Kidney (tissue), 22 donors: ENCODE measurements at places on chromosomes 2 and 18.

DNA sequence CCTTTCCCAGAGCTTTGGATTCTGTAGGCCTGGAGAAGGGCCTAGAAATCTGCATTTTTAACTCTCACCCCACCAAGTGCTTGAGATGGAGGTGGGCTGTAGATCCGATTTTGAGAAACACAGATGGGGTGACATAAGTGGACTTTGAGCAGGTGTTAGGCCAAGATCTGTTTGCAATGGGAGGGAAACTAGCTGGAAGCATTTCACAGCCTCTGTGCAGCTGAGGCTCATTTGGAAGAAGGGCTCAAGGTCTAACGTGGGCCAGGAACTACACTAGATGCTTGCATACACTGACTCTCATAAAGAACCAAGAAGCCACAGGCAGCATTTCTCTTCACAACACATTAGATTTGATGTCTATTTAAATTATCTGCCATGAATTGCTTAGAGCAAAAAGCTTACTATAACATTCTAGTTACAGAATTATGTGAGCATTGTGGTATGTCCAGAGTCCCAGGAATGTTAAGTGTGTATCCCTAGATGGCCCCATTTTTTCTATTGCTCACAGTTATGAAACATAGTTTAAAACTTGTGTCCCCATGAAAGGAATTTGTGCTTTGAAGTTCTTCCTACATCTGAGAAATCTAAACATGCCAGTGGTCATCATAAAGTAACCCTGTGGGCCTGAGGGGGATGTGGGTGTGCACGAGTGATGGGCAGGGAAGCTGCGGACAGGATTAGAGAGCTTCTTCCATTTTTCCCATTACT lies 77.2 kb downstream of the CD28 start:
- DNase-seq, result no peak
- H3K27ac ChIP-seq, result no peak overlapping the region
- no peaks in the 10 kb centered on the region for H3K36me3 ChIP-seq
- no peak overlapping the region for H3K4me3 ChIP-seq
- no peaks in the 10 kb centered on the region for H3K4me1 ChIP-seq

GRCh38 chr2:174716785-174717184 lies 47.5 kb downstream of the CHRNA1 start:
- H3K4me3 ChIP-seq, result no peak overlapping the region
- no peaks in the 10 kb centered on the region for H3K27me3 ChIP-seq
- DNase-seq, result no peak
- H3K36me3 ChIP-seq, result no peaks in the 10 kb centered on the region
- no peak overlapping the region for H3K27ac ChIP-seq

DNA sequence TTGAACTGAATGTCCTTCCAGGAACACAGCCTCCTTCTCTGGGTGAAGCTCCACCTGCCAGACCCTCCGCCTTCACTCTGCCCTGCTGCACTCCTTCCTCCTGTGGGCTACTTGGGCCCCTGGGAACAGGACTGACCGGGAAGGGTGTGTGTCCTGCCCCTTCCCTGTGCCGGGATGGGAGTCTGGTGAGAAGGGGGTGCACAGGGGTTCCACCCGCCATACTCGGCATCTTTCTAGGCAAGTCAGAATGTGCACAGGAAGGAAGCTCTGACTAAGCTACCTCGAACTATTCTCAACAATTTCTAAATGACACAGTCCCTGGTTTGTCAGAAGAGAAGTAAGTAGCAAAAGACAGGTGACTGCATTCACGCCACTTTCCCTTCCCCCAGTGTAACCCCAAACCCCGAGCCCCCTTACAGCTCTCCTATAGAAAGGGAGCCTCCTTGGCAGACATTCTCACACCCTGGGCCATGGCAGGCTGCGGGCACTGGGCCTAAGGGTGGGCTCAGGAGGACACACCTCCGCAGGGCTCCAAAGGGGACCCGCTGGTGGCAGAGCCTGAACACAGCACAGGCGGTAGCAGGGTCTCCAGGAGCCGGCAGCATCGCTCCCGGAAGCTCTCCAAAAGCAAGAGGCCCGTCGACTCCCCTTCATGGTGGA lies 184.1 kb downstream of the HDAC4 start:
- no peak overlapping the region for H3K27ac ChIP-seq
- peaks cover 4% of the 10 kb centered on the region for H3K4me1 ChIP-seq
- no peak for DNase-seq
- no peaks in the 10 kb centered on the region for H3K36me3 ChIP-seq

GRCh38 chr2:177327009-177327408 lies 62.5 kb upstream of the NFE2L2 start:
- H3K4me3 ChIP-seq, result no peak overlapping the region
- H3K36me3 ChIP-seq, result no peaks in the 10 kb centered on the region
- no peak for DNase-seq
- H3K27me3 ChIP-seq, result no peaks in the 10 kb centered on the region
- H3K4me1 ChIP-seq, result peaks cover 12% of the 10 kb centered on the region

DNA sequence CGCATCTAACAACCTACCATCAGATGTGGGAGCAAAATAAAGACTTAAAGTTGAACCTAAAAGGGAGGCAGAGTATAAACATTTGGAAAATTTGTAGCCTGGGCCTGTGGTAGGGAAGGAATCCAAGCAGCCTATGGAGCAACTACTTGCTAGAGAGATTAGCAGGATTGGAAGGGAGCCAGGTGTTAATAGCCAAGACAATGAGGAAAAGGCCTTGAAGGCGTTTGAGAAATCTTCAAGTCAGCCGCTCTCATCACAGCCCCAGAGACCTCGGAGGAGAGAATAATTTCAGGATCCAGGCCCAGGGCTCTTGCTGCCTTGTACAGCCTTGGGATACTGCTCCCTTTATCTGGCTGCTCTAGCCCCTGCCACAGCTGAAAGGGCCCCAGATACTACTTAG lies 219.7 kb downstream of the THSD7B start:
- no peak overlapping the region for H3K4me3 ChIP-seq
- no peak overlapping the region for H3K27ac ChIP-seq
- H3K36me3 ChIP-seq, result no peaks in the 10 kb centered on the region
- no peak for DNase-seq
- H3K27me3 ChIP-seq, result no peaks in the 10 kb centered on the region

- no peak overlapping the region for H3K4me3 ChIP-seq
- no peaks in the 10 kb centered on the region for H3K27me3 ChIP-seq
- H3K27ac ChIP-seq, result no peak overlapping the region
- no peaks in the 10 kb centered on the region for H3K4me1 ChIP-seq
Measured at GRCh38 chr2:34656632-34657031, 1057.5 kb upstream of the FAM98A start.

DNA sequence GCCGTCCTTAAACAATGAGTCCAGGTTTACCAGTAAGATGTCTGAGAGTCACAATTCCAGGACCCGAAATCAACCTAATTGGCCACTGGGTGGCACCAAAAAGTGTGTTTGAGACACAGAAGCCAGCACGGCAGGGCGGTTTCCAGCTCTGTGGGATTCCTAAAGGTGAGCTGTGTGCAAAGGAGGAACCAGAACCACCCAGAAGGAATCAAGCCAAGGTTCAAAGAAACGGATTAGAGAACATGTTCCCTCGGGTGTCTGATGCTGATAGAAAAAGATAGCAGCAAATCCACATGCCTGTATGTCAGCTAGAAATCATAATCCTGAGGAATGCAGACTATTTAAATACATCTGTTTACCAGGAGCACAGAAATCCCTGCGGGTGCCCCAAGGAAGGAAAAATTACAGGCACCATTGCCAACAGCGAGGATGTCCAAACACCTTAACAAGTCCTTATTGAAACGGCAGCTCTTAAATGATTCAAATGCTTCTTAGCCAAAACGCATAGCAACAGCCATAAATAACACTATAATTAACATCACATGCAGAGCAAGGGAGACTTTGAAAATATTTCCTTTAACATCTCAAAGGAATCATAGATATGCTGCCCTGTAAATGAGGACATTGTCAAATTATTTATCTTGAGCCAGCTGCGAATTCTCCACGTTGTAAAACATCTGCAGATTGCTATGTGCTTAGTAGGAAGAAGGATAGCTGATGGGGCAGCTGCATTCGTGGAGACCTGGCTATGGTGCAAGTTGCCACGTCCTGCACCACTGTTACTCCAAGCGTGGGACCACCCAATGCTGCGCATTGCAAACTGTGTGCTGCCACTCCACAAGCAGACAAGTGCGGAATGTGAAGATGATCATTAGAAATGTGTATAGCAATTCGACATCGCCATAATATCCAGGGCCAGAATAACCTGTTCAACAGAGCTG lies 318.7 kb upstream of the NCKAP5 start:
- peak; percentile 65 for DNase-seq
- H3K36me3 ChIP-seq, result no peaks in the 10 kb centered on the region
- no peaks in the 10 kb centered on the region for H3K27me3 ChIP-seq
- no peak overlapping the region for H3K4me3 ChIP-seq

GRCh38 chr2:46392561-46393346 lies 86.6 kb upstream of the TMEM247 start:
- no peaks in the 10 kb centered on the region for H3K36me3 ChIP-seq
- H3K4me1 ChIP-seq, result no peaks in the 10 kb centered on the region
- DNase-seq, result no peak
- no peak overlapping the region for H3K27ac ChIP-seq
- no peak overlapping the region for H3K4me3 ChIP-seq

DNA sequence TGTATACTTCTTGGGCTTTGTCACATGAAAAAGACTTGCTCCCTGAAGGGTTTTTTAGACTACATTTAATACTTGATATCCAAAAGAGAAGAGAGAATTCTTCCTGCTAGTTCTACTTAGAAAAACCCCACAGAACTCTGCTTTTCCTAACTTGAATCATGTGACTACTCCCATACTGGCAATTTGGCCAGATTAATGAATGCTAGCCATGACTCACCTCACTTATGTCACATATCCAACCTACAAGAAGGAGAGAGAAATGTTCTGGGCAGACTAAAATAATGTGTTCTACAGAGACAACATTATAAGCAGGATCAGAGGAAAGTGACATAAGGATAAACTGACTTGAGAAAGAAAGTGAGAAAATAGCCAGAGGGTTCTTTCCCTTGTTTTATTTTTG lies 249.3 kb upstream of the GULP1 start:
- H3K4me1 ChIP-seq, result no peaks in the 10 kb centered on the region
- DNase-seq, result no peak
- no peak overlapping the region for H3K4me3 ChIP-seq
- no peaks in the 10 kb centered on the region for H3K36me3 ChIP-seq
- no peaks in the 10 kb centered on the region for H3K27me3 ChIP-seq

DNA sequence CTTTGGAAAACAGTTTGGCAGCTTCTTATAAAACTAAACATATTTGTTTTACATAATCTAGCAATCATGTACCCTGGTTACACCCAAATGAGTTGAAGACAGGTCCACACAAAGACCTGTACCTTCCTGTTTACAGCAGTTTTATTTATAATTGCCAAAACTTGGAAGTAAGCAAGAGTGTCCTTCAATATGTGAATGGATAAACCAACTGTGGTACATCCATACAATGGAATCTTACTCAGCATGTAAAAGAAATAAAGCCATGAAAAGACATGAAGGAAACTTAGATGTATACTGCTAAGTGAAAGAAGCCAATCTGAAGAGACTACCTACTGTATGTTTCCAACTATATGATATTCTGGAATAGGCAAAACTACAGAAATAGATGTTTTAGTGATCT lies 23.7 kb downstream of the ORC4 start:
- no peak overlapping the region for H3K4me3 ChIP-seq
- no peaks in the 10 kb centered on the region for H3K4me1 ChIP-seq
- no peak overlapping the region for H3K27ac ChIP-seq
- no peaks in the 10 kb centered on the region for H3K36me3 ChIP-seq

DNA sequence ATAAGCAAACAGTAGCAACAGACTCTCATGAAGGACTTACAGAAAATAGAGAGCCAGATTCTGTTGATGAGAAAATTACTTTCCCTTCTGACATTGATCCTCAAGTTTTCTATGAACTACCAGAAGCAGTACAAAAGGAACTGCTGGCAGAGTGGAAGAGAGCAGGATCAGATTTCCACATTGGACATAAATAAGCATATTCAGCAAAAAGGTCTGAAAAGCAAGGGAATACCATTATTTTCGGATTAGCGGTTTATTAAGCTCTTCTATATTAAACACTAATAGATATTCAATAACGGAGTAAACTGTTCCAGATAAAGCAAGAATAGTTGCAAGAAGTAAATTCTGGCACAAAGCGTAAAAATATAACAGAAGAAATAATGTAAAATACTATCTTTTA lies 25.0 kb downstream of the POLI start:
- no peak overlapping the region for H3K27ac ChIP-seq
- H3K27me3 ChIP-seq, result no peaks in the 10 kb centered on the region
- peaks cover 13% of the 10 kb centered on the region for H3K36me3 ChIP-seq
- no peak for DNase-seq
- H3K4me3 ChIP-seq, result no peak overlapping the region
- H3K4me1 ChIP-seq, result no peaks in the 10 kb centered on the region

DNA sequence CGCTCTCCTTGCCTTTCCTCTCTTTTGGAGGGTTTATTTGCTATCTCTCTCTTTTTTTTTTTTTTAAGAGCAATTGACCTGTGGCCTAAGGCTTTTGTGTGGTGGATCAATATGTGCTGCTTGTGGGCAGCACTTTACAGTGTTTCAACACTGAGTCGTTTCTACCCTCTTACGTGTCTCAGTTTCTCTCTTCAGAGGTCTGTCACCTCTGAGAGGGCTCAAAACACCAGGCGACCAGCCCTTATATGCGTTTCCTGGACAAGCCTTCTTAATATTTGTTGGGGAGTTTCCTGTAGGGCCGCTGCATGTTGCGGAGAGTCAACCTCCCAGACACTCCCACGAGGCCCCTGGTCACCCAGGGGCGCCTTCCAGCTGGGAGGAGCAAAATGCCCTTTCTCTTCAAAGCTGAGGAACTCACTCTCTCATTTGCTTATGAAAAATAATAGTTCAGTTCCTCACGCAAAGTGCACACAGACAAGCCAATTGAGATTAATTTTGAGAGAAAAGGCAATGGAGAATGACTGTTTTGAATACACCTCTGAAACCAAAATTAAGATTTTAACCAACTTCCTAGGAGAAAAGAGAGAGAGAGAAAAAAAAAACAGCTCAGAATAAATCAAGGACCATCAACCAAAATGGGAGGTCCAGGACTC lies 96.3 kb upstream of the B3GNT2 start:
- H3K4me3 ChIP-seq, result no peak overlapping the region
- H3K36me3 ChIP-seq, result no peaks in the 10 kb centered on the region
- H3K4me1 ChIP-seq, result no peaks in the 10 kb centered on the region
- no peak for DNase-seq
- H3K27me3 ChIP-seq, result no peaks in the 10 kb centered on the region

GRCh38 chr2:126299469-126299976 lies 356.4 kb upstream of the GYPC start:
- no peaks in the 10 kb centered on the region for H3K36me3 ChIP-seq
- DNase-seq, result no peak

- no peaks in the 10 kb centered on the region for H3K36me3 ChIP-seq
- H3K4me1 ChIP-seq, result no peaks in the 10 kb centered on the region
- DNase-seq, result no peak
- no peak overlapping the region for H3K27ac ChIP-seq
- H3K4me3 ChIP-seq, result no peak overlapping the region
Measured at GRCh38 chr2:134336921-134337320, 83.0 kb downstream of the MGAT5 start.

DNA sequence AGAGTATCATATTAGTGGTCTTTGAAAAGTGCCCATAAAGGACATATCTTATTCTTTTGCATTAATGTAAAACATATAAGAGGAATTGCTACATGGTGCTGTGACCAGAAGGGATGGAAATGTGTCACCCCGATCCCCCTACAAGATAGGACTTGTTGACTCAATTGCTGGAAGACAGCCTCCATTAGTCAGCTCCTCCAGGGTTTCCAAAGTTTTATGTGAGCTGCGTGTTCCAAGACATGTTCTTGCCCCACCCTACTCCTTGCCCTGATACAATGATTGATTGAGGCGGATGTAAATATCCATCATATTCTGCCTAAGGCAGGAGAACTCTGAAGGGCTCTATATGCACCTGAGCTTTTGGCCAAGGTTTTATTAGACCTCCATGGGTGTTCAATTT lies 541.0 kb upstream of the ZEB2 start:
- DNase-seq, result no peak
- no peaks in the 10 kb centered on the region for H3K4me1 ChIP-seq
- no peaks in the 10 kb centered on the region for H3K36me3 ChIP-seq
- no peak overlapping the region for H3K4me3 ChIP-seq
- H3K27ac ChIP-seq, result no peak overlapping the region
